RCC 7860 (cell line): ENCODE measurements at places on chromosomes 11 and 22.

DNA sequence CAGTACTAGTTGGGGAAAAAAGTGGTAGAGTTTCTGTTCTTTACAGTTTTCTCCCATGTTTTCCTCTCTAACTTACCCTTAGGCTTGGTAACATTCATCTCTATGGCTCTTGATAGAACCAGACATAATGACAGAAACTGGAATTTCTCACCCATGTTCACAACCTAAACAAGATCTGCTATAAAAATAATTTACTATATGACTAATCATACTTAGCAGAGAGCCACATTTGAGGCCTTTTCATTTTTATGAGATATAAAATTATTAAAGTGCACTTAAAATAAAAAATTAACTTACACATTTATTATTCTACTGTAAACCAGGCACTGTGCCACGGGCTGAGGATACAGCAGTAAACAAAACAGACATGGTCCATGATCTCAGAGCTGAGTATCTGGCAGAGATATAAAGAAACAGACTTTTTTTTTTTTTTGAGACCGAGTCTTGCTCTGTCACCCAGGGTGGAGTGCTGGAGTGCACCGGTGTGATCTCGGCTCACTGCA lies 98.1 kb downstream of the GAB2 start:
- DNase-seq, result no peak

- DNase-seq, result no peak
These were observed 624 bp downstream of the TMEM41B start for GRCh38 chr11:9313648-9314290.

GRCh38 chr11:122271745-122272144 lies 155.7 kb upstream of the BLID start:
- DNase-seq, result no peak

DNA sequence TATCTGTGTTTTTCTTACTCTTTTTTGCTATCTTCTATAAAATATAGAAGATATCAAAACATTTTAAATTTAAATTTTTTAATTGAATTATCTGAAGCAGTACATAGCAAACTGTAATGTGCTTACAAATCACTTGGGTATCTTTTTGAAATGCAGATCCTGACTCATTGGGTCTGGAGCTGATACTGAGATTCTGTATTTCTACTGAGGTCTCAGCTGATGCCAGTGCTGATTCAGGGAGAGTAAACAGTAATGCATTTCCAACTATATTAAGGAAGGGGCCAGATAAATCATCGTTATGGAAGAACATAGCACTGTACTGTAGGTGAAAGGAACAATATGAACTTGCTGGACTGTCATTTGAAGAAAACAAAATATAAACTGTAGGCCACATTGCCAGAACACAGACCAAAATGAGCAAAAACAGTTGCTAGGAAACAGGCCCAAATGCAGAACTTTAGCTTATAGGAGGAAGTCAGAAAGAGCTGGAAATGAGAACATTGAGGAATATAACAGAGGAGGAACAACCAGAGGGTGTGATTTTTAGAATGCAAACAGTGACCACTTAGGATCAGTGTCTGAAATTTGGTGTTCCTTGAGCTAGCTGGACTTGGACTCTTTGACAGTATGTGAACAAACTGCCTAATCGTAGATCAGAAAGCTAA lies 3.3 kb downstream of the ARL14EP start:
- no peak for DNase-seq

GRCh38 chr22:23226497-23226850 lies 46.2 kb downstream of the BCR start:
- DNase-seq, result no peak

DNA sequence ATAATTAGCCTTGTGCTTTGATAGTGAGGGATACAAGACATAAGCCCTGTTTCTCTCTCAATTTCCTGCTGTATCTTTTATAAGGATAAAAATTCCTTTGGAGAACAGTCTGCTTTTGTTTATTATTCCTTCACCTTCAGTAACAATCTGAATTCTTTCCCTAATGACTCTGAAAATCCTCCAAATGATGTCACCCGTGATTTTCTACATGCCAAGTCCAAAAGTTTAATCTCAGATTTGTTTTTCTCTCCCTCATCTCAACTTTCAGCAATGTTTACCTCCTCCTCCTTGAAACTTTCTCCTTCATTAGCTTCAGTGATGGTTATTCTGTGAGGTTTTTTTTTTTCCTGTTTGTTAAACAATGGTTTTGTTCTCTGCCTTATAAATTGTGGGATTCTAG lies 2.2 kb downstream of the OR51E2 start:
- no peak for DNase-seq

GRCh38 chr11:28631148-28631547 lies 523.0 kb downstream of the METTL15 start:
- DNase-seq, result no peak

DNA sequence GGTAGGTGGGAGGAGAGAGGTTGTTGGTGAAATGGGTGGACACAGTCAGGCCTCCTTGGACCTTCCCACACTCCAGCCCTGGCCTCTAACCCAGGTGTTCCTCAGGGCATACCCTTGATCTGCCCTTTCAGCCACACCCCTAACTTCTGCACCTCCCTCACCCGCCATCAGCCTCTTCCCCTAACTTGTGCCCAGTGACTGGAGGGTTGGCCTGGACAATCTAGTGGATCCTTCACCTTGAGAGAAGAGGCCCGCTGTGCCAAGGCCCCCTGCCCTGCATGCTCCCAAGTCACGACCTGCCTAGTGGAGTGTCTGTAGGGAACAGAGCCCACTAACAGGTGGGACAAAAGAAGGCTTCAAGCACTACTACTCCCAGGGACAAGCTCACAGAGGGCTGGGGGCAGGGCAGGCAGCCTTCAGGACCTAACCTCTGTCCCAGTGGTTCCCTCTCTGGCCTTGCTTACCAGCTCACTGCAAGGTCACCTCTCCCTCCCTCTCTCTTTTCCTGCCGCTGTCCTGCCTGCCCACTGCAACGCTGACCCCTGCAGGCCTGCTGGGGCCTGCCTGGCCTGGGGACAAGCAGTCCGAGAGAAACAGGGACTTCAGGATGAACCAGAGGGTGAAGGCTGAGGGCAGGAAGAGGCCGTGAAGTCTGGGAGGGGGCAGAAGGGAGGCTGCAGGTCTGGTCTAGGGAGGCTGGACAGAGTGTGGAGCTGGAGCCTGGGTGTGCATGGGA lies 3.3 kb downstream of the SYT7 start:
- DNase-seq, result no peak

GRCh38 chr11:110289472-110289871 lies 6.9 kb downstream of the RDX start:
- no peak for DNase-seq

- no peak for DNase-seq
These were observed 72.9 kb upstream of the ANO1 start for GRCh38 chr11:70005107-70005818.

GRCh38 chr11:48022445-48022844 lies 42.1 kb downstream of the PTPRJ start:
- DNase-seq, result no peak

DNA sequence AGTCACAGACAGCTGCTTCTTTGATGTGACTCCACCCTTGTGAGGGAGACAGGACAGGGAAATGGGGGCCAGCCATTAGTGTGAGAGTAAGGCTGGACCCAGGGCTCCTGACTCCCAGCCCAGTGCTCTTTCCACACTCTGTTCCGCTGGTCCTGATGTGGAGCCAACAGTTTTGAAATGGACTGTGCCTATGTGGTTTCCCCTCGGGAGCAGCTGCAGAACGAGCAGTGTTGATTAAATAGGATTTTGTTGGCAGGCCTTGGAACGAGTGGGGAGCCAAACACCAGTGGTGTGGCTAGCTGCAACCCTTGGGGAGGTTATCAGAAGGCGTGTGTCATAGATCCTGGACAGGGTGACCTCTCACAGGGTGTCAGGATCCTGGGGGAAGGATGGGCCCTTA lies 66.5 kb upstream of the AMPD3 start:
- no peak for DNase-seq

DNA sequence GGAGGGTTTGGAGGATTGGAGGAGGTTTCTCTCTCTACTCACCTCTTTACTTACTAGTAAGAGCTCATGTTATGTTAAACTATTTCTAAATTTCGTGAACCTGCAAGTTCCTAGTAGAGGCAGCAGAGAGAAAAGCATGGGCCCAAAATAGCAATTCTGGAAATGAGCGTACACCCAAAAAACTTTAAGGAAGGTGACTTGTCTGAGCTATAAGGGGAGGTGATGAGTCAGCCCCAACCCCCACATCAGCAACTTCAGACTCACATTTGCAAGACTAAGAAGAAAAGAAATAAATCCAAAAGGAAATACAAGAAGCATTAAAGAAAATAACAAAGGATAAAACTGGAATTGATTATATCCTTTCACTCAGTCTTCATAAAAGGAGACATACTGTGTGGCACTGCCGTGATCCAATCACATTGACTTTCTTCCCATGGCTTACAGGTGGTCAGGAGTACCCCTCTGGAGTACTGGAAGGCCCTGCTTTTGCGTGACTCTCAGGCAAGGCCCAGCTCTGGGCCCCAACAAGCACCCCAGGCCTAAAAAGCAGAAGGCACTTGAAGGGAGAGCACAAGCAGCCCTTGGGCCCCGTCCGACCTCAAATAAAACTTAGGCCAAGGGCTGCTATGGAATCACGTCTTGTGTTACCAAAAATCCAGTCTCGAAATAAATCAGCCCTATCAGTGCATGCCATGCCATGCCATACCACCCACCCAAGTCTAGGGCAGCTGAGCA lies 14.3 kb downstream of the PACSIN2 start:
- no peak for DNase-seq

GRCh38 chr22:26756675-26757293 lies 99.4 kb downstream of the MIAT start:
- DNase-seq, result no peak
